CD4-positive, CD25-positive, alpha-beta regulatory T cell (primary cell): ENCODE measurements at places on chromosomes 3 and 15.

DNA sequence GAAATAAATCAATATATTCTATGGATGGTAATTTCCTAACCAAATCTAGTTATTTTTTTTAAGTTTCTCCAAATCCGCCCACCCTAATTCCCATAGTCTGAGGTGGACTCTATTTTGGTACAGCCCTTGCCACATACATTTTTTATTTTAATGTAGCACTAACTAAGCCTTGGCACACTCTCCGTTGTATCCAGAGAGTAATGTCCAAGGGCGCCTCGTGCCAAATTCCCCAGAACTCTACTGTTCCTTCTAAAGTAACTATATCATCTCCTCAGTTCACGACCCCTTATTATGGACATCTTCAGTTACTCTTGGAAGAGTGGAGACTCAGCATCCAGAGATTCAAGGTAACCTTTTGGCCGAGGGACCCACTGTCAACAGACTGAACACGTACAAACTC, 1.3 kb downstream of the VGLL3 start:
- no peak for DNase-seq

- DNase-seq, result no peak
These were observed 127.4 kb downstream of the FOXP1 start for GRCh38 chr3:71456156-71456555.

DNA sequence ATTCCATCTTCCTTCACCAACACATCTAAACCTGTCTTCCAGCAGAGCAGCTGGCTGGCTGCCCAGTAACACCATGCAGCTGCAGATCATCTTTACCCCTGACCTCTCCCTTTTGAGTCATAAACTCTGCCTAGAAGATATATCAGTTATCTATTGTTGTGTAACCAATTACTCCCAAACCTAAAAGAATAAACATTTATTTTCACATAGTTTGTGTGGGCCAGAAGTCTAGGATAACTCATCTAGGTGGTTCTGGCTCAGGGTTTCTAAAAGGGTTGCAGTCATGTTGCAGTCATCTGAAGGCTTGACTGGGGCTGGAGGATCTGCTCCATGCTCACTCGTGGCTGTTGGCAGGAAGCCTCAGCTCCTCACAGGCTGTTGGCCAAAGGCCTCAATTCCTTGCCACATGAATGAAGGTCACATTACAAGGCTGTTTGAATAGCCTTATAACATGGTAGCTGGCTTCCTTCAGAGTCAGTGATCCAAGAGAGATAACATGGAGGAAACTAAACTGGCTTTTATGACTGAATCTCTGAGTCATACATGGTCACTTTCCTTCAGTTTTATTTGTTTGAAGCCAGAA, 92.8 kb downstream of the GOLIM4 start:
- DNase-seq, result no peak

DNA sequence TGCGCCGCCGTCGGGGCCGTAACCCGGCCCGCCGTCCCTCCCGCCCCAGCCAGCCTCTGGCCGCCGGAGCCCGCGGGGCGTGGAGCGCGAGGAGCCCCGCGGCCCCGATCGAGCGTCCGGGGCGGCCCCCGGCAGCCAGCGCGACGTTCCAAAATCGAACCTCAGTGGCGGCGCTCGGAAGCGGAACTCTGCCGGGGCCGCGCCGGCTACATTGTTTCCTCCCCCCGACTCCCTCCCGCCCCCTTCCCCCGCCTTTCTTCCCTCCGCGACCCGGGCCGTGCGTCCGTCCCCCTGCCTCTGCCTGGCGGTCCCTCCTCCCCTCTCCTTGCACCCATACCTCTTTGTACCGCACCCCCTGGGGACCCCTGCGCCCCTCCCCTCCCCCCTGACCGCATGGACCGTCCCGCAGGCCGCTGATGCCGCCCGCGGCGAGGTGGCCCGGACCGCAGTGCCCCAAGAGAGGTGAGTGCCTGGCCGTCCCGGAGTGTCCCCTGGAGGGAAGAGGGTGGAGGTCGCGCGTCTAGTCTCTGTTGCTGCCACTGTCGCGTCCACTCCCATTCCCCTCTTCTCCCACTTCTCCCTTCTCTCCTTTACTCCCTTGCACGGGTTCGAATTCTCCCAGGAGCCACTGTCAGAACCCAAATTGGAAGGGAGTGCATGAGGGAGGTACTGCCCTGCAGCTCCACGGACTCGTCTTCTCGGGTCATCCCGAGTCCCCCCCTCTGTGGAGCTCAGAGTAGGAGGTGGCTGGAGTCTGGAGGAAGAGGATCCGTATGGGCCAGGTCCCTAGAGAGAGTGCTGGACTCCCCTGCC, 585 bp downstream of the CSK start:
- DNase-seq, result peak; percentile 69

- no peak for DNase-seq
These were observed 16.9 kb upstream of the CLDN1 start for GRCh38 chr3:190339130-190339529.
